Neuronal stem cell (in vitro differentiated cells): ENCODE measurements at places on chromosomes 2 and 18.

- no peaks in the 10 kb centered on the region for H3K27me3 ChIP-seq
- no peaks in the 10 kb centered on the region for H3K4me1 ChIP-seq
- H3K27ac ChIP-seq: no peak overlapping the region
- no peak for DNase-seq
Measured at GRCh38 chr18:2201036-2201600, 370.2 kb downstream of the METTL4 start.

DNA sequence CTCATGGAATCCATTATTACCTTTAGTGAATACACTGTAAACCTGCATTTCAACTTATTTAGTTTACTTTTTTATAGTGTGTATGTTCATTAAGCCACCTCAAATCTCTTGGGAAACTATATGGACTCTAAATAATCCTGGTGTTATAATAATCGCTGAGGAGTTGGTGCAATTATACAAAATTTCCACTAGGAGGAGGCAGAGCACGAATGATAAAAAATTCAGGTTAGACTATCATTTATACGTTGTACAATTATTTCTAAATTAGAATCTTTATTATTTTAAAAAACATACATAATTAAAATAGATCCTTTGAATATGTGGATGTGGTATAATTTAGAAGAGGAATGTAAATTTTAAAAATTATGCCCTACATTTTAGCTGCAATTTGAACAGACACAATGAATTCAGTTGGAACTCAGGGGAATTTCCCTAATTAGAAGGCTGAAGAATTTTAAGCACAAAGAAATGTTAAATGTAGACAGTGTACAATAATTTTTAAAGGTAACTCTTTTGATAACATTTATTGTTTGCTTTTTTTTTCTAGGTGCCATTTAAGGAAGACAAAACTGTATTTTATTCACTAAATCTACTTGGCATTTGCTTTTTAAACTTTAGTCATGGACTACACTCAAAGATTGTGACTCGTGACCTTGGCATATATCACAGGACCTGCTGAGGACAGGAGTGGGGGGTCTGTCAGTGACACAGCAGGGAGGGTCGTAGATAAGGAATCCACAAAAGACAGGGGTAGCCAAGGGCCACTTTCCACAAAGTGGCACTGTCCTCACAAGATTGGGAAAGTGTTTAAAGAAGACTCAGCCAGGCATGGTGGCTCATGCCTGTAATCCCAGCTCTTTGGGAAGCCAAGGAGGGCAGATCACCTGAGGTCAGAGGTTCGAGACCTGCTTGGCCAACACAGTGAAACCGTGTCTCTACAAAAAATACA lies 45.5 kb downstream of the RAB12 start:
- no peak overlapping the region for H3K27ac ChIP-seq
- H3K4me3 ChIP-seq: no peak overlapping the region
- no peak for DNase-seq
- H3K27me3 ChIP-seq: no peaks in the 10 kb centered on the region
- no peaks in the 10 kb centered on the region for H3K36me3 ChIP-seq

DNA sequence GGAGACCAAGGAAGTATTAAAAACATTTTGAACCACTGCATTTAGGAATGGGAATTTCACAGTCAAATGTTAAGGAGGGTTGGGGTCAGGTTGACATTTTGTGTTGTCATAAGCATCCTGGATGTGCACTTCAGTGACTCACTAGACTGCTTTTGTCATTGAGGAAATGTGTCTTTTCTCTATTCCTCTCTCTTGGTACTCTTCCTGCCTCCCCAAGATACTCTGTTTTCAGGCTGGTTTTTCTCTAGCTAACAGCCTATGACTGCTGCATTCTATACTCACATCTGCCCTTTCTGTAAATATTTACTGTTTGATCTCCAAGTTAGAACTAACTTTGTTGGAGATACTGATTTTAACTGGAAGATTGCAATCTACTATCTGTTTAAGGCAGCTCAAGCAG lies 23.4 kb downstream of the XRCC5 start:
- no peaks in the 10 kb centered on the region for H3K27me3 ChIP-seq
- no peak for DNase-seq
- no peaks in the 10 kb centered on the region for H3K4me1 ChIP-seq
- H3K36me3 ChIP-seq: peaks cover 35% of the 10 kb centered on the region
- H3K4me3 ChIP-seq: no peak overlapping the region

GRCh38 chr2:106599540-106599939 lies 112.4 kb downstream of the CD8B2 start:
- H3K4me1 ChIP-seq: no peaks in the 10 kb centered on the region
- H3K36me3 ChIP-seq: no peaks in the 10 kb centered on the region
- no peak for DNase-seq
- no peaks in the 10 kb centered on the region for H3K27me3 ChIP-seq
- H3K27ac ChIP-seq: no peak overlapping the region

GRCh38 chr2:205372141-205372540 lies 310.2 kb upstream of the NRP2 start:
- H3K36me3 ChIP-seq: no peaks in the 10 kb centered on the region
- no peaks in the 10 kb centered on the region for H3K27me3 ChIP-seq
- H3K4me3 ChIP-seq: no peak overlapping the region
- H3K27ac ChIP-seq: no peak overlapping the region
- no peak for DNase-seq
- H3K4me1 ChIP-seq: no peaks in the 10 kb centered on the region

DNA sequence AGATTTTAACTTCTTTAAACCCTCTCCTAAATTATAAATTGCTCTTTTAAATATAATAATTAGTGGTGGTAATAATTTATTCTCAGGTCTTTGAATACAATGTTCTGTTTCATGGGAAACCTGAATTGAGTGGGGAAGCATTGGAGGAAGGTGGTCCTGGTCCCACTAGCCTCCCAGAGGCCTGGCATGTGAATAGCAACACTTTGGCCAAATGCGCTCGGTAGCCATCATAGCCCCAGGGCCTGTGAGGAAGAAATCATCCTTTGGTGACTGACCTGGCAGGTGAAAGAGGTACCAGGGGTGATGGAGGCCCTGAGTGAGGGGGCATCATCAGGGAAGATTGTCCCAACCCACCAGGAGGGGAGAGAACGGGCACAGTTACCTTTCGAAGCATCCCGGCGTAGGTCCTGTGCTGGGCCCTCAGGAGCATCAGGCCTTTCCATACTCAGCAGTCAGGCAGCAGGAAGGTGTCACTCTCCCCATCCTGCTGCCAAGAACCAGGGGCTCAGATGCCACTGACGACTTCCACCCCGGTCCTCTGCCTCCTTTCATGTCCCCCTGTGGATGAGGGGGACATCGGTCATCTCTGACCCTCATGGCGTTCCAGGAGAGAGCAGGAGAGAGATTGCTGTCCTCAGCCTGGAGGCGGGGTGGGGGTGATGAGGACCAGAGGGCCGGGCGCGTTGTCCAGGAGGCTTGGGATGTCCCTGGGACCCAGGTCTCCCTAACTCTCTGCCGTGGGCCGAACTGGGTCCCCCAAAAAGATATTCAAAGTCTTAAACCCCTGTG lies 78.6 kb upstream of the HPCAL1 start:
- H3K4me3 ChIP-seq: no peak overlapping the region
- no peaks in the 10 kb centered on the region for H3K36me3 ChIP-seq
- no peak for DNase-seq
- H3K27ac ChIP-seq: no peak overlapping the region

- peaks cover 6% of the 10 kb centered on the region for H3K4me1 ChIP-seq
- H3K27me3 ChIP-seq: no peaks in the 10 kb centered on the region
- DNase-seq: no peak
- no peaks in the 10 kb centered on the region for H3K36me3 ChIP-seq
- H3K4me3 ChIP-seq: no peak overlapping the region
- H3K27ac ChIP-seq: no peak overlapping the region
Measured at GRCh38 chr2:145764631-145765030, 1244.7 kb upstream of the ZEB2 start.

DNA sequence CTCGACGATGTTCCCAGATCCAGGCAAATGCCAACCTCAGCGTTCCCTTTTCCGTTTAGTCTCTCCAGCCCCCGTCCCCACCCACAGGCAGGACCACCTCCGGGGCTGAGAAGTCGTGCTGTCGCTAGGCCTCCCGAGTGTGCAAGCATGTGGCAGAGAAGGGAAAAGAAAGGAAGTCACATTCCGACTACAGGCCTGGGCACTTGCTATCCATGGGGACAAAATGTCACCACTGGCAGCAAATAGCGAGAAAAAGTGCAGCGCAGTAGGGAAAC lies 420 bp downstream of the PIGN start:
- H3K4me3 ChIP-seq: peak overlapping the region; percentile 100
- peak; percentile 79 for DNase-seq
- H3K27me3 ChIP-seq: no peaks in the 10 kb centered on the region

- H3K4me1 ChIP-seq: peaks cover 5% of the 10 kb centered on the region
- no peak overlapping the region for H3K27ac ChIP-seq
Measured at GRCh38 chr18:54859667-54860421, 31.6 kb downstream of the RAB27B start.

DNA sequence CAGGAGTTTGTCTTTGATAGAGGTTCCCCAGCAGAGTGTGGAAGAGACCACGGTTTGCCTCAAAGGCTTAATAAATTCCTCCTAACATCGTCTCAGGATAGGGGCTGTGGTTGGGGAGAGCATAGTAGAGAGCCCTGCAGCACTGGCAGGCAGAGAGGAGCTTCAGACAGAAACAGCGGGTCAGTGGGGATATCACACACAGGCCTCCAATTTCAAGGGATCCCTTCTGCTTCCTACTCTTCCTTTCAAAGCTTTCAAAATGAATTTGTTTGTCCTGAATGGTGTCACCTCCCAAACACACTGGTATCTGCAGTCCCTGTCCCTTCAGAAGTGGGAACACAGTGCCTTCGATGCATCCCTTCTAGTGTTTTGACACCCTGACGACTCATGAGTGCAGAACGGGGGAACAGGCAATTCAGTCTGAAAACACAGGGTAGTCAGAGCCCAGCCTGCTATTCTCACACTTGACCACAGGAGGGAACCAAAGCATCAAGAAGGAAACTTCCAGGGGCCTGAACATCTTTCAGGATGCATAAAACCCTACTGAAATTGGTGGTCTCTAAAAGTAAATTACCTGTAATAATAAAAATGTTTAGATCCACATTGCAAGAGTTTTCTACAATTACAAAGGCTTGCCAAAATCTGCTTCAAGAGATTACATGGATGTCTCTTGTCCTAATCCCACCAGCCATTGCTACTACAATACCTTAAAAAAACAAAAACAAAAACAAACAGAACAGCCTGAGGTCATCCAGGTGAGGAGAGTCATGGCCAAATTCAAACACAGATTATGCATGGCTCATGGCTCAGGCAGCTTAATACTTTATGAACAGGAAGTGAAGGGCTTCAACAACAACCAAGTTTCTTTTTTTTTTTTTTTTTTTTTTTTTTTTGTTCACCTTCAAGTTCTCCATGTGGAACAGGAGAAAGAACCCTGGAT lies 49.8 kb downstream of the SLC14A2 start:
- peaks cover 5% of the 10 kb centered on the region for H3K27me3 ChIP-seq
- H3K36me3 ChIP-seq: no peaks in the 10 kb centered on the region
- no peak overlapping the region for H3K27ac ChIP-seq
- no peak overlapping the region for H3K4me3 ChIP-seq

GRCh38 chr2:178863856-178864620 lies 56.8 kb upstream of the TTN start:
- H3K36me3 ChIP-seq: no peaks in the 10 kb centered on the region
- H3K4me3 ChIP-seq: no peak overlapping the region
- no peaks in the 10 kb centered on the region for H3K4me1 ChIP-seq

DNA sequence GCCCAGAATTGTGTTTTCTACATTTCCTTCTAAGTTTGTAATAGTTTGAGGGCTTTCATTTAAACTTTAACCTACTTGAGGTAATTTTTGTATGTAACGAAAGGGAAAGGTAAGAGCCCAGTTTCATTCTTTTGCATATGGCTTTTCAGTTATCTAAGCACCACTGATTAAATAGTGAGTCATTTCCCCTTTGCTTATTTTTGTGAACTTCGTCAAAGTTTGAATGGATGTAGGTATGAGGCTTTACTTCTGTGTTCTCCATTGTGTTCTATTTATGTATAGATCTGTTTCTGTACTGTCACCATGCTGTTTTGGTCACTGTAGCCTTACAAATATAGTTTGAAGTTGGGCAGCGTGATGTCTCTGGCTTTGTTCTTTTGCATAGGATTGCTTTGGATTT lies 944.8 kb upstream of the CNTNAP5 start:
- H3K4me1 ChIP-seq: no peaks in the 10 kb centered on the region
- DNase-seq: no peak
- no peak overlapping the region for H3K27ac ChIP-seq

DNA sequence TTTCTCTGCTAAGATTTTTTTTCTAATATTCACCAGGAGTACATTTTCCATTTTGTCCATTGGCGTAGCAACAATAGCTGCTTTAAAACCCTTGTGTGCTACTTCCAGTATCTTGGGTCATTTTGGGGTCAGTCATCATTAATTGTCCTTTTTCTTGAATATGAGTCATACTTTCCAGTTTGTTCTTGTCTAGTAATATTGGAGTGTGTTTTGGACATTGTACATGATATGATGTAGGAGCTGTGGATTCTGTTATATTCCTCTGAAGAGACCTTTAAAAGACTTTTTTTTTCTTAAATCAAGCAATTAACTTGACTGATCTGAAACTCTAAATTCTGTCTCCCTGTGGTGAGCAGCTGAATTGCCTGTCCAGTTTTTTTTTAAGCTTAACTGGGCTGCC lies 40.8 kb downstream of the AGPS start:
- H3K36me3 ChIP-seq: peaks cover 1% of the 10 kb centered on the region
- H3K27ac ChIP-seq: no peak overlapping the region
- H3K27me3 ChIP-seq: no peaks in the 10 kb centered on the region
- DNase-seq: no peak
- no peak overlapping the region for H3K4me3 ChIP-seq

DNA sequence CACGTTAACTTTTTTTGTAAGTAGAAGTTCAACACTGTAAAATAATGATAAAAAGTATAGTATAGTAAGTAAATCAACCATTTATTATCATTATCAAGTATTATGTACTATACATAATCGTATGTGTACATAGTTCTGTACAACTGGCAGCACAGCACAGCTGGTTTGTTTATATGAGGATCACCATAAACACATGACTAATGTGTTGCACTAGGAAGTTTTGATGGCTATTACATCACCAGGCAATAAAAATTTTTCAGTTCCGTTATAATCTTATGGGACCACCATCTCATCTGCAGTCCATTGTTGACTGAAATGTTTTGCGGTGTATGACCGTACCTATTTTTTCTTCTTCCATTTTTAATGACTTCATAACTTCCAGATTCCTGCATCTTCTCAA lies 39.2 kb upstream of the ZNF385B start:
- no peak overlapping the region for H3K27ac ChIP-seq
- no peaks in the 10 kb centered on the region for H3K4me1 ChIP-seq
- H3K36me3 ChIP-seq: no peaks in the 10 kb centered on the region
- DNase-seq: no peak
- no peaks in the 10 kb centered on the region for H3K27me3 ChIP-seq

GRCh38 chr2:45889620-45890370 lies 238.3 kb downstream of the PRKCE start:
- no peak for DNase-seq
- H3K4me3 ChIP-seq: no peak overlapping the region
- H3K27ac ChIP-seq: no peak overlapping the region
- H3K27me3 ChIP-seq: no peaks in the 10 kb centered on the region
- peaks cover 12% of the 10 kb centered on the region for H3K4me1 ChIP-seq

- no peaks in the 10 kb centered on the region for H3K36me3 ChIP-seq
- H3K4me1 ChIP-seq: no peaks in the 10 kb centered on the region
- H3K27ac ChIP-seq: no peak overlapping the region
- H3K27me3 ChIP-seq: no peaks in the 10 kb centered on the region
- no peak for DNase-seq
Measured at GRCh38 chr2:144131042-144131441, 388.9 kb downstream of the ZEB2 start.

GRCh38 chr2:241863536-241863954 lies 4.9 kb upstream of the PDCD1 start:
- H3K36me3 ChIP-seq: no peaks in the 10 kb centered on the region
- H3K4me1 ChIP-seq: peaks cover 19% of the 10 kb centered on the region
- DNase-seq: no peak
- peaks cover 19% of the 10 kb centered on the region for H3K27me3 ChIP-seq

- no peak overlapping the region for H3K27ac ChIP-seq
- H3K27me3 ChIP-seq: no peaks in the 10 kb centered on the region
- no peaks in the 10 kb centered on the region for H3K36me3 ChIP-seq
Measured at GRCh38 chr2:172447811-172448493, 20.6 kb downstream of the ITGA6 start.
